ENCODE measurements at places on chromosomes 7 and 10. TPM values are rescaled to one million over a fixed set of nuclear protein-coding genes. Genes with fewer than 3 reads are reported as not detected.

GRCh38 chr7:44519546-44519945 lies 21.6 kb downstream of the NPC1L1 start:
- DNase-seq: no peak
- no peak overlapping the region for H3K4me3 ChIP-seq
- H3K27me3 ChIP-seq: no peaks in the 10 kb centered on the region
- H3K4me1 ChIP-seq: no peaks in the 10 kb centered on the region
- no peak overlapping the region for H3K27ac ChIP-seq

DNA sequence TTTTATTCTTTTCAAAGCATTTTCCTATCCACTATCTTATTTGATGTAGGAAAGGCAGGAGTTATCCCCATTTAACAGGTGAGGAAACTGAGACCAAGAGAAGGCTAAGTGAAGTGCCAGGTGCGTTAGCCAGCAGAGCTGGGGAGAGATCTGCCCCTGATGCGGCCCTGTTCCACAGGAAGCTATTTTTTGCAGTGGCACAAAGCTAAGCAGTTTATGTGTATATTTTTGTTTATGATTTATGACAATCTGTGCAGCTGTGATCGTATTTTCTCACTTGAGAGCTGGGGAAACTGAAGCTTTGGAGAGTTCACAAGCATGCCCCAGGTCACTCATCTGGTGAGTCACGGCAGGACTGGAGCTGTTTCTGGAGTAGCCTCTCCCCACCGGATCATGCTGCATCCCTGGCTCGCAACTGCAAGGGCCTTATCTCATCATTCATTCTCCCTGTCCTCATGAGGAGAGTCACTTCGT lies 38.8 kb downstream of the SLC29A3 start:
- H3K27ac ChIP-seq: no peak overlapping the region
- no peaks in the 10 kb centered on the region for H3K4me1 ChIP-seq
- peaks cover 19% of the 10 kb centered on the region for H3K36me3 ChIP-seq
- H3K27me3 ChIP-seq: no peaks in the 10 kb centered on the region
- no peak for DNase-seq

GRCh38 chr10:7797582-7797981 lies 9.6 kb downstream of the ATP5F1C start:
- H3K36me3 ChIP-seq: no peaks in the 10 kb centered on the region
- H3K4me3 ChIP-seq: no peak overlapping the region
- H3K4me1 ChIP-seq: peaks cover 4% of the 10 kb centered on the region

DNA sequence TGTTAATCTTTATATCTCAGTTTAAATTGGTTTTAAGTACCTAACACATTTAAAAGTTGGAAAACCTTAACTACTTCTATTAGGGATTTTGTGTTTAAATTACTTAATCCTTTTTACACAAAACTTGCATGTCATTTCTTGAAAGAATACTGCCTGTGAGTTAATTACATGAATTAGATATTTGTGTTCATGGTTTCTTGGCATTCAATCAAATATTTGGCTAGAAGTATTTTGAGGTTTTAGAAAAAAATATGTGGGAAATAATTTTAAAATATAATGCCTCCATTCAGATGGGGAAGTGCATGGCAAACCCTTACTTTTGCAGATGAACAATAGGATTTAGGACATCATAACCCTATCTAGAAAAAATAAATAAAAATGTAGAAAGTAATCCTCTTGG lies 186.5 kb upstream of the SEMA3E start:
- H3K4me3 ChIP-seq: no peak overlapping the region
- DNase-seq: no peak
- no peaks in the 10 kb centered on the region for H3K36me3 ChIP-seq
- no peaks in the 10 kb centered on the region for H3K27me3 ChIP-seq
- H3K4me1 ChIP-seq: no peaks in the 10 kb centered on the region
- H3K27ac ChIP-seq: no peak overlapping the region

Gene PPIF
- 25.6 TPM for total RNA-seq

- no peak for DNase-seq
- no peaks in the 10 kb centered on the region for H3K4me1 ChIP-seq
- peaks cover 10% of the 10 kb centered on the region for H3K27me3 ChIP-seq
- no peak overlapping the region for H3K4me3 ChIP-seq
- H3K36me3 ChIP-seq: no peaks in the 10 kb centered on the region
Observed at GRCh38 chr7:120272261-120272660, 714 bp upstream of the KCND2 start.

DNA sequence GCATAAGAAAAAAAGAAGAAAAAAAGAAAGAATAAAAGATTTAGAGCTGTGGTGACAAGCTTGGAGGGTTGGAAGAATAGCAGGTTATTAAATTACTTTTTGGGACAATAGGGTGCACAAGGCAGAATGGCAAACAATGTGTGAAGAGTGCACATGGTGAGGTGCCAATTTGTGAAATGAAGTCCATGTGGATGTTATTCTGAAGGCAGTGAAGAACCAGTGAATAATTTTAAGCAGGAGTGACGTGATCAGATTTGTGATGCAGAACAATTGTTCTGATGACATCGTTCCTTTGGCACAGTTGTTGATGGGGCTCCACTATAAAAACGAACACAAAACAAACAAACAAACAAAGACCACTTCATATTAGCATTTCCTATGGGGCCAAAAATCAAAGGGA lies 700.3 kb downstream of the NRG3 start:
- H3K27ac ChIP-seq: no peak overlapping the region
- DNase-seq: no peak
- H3K36me3 ChIP-seq: no peaks in the 10 kb centered on the region
- H3K4me3 ChIP-seq: no peak overlapping the region

Gene TRIL
- total RNA-seq: not detected

GRCh38 chr10:15370856-15371701 lies at the start of gene FAM171A1:
Gene FAM171A1, minus strand, starts transcription at chr10:15371289. Its CDS starts 237 bp downstream, at chr10:15371052.
- peaks cover 11% of the 10 kb centered on the region for H3K27me3 ChIP-seq
- peak within 1 kb of the TSS; percentile 33 for H3K4me3 ChIP-seq
- peak; percentile 53 for DNase-seq

Gene CALD1
- 1.1 TPM for total RNA-seq

Gene MARVELD1
- 1.5 TPM for total RNA-seq

- no peak for DNase-seq
- H3K4me1 ChIP-seq: peaks cover 23% of the 10 kb centered on the region
- H3K27me3 ChIP-seq: no peaks in the 10 kb centered on the region
- no peak overlapping the region for H3K4me3 ChIP-seq
Observed at GRCh38 chr7:23523486-23524075, 8.2 kb downstream of the TRA2A start.
